ENCODE measurements at places on chromosomes 16 and 17. TPM values are rescaled to one million over a fixed set of nuclear protein-coding genes. Genes with fewer than 3 reads are reported as not detected.

CEP112 gene
- total RNA-seq = 19.0 TPM

ASB16 gene
- 3.9 TPM for total RNA-seq

ZC3H18 gene
- 30.3 TPM for total RNA-seq

CDRT15 gene
- not detected for total RNA-seq

TMEM94 gene
- 83.4 TPM for total RNA-seq

MC1R gene
- total RNA-seq = 13.1 TPM

All from thoracic aorta (tissue), 2 donors.